ENCODE measurements at places on chromosomes 11 and 22. TPM values are rescaled to one million over a fixed set of nuclear protein-coding genes. Genes with fewer than 3 reads are reported as not detected.

DNA sequence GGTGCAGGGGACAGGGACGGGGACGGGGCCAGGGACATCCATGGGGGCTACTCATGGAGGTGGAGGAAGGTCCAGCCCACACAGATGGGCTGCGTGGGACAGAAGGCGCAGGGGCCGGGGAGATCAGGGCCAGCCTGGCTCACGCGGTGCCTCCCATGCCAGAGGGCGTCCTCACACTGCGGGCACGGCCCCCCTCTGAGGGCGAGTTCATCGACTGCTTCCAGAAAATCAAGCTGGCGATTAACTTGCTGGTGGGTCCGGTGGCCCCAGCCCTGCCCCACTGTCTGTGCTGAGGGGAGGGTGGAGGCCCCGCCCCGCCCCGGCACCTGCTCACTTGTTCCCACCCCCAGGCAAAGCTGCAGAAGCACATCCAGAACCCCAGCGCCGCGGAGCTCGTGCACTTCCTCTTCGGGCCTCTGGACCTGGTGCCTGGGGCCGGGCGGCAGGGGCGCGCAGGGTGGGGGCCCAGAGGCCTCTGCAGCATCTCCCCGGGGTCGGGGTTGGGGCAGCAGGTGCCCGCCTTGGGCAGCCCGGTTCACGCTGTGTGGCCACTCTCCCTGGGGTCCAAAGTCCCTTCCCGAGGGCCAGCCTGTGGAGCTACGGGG, 15.8 kb downstream of the EPS8L2 start:
- H3K36me3 ChIP-seq, result no peaks in the 10 kb centered on the region
- peaks cover 25% of the 10 kb centered on the region for H3K27me3 ChIP-seq
- peaks cover 20% of the 10 kb centered on the region for H3K4me1 ChIP-seq
- DNase-seq, result peak; percentile 68
- no peak overlapping the region for H3K27ac ChIP-seq

GRCh38 chr11:6319704-6320410, 444 bp downstream of the CAVIN3 start:
- peak overlapping the region; percentile 49 for H3K4me3 ChIP-seq
- no peaks in the 10 kb centered on the region for H3K36me3 ChIP-seq
- H3K27me3 ChIP-seq, result peaks cover 24% of the 10 kb centered on the region
- peak overlapping the region; percentile 53 for H3K27ac ChIP-seq
- H3K4me1 ChIP-seq, result peaks cover 30% of the 10 kb centered on the region

- no peak overlapping the region for H3K4me3 ChIP-seq
- H3K27me3 ChIP-seq, result no peaks in the 10 kb centered on the region
- no peaks in the 10 kb centered on the region for H3K36me3 ChIP-seq
- no peaks in the 10 kb centered on the region for H3K4me1 ChIP-seq
- no peak for DNase-seq
These were observed 303.3 kb downstream of the BRD1 start for GRCh38 chr22:49524362-49524761.

The APOA4 gene
- total RNA-seq, result not detected

The MTMR2 gene
- total RNA-seq, result 29.5 TPM

The TIMM10B gene
- 34.1 TPM for total RNA-seq
